ENCODE measurements at places on chromosomes 5 and 9. TPM values are rescaled to one million over a fixed set of nuclear protein-coding genes. Genes with fewer than 3 reads are reported as not detected.

The MELK gene
- 23.3 TPM for total RNA-seq

- H3K27me3 ChIP-seq = no peaks in the 10 kb centered on the region
- peaks cover 73% of the 10 kb centered on the region for H3K36me3 ChIP-seq
- H3K4me3 ChIP-seq = peak overlapping the region; percentile 13
- peak overlapping the region; percentile 92 for H3K27ac ChIP-seq
- DNase-seq = peak; percentile 61
- H3K4me1 ChIP-seq = peaks cover 69% of the 10 kb centered on the region
Observed at GRCh38 chr5:136054142-136055019, 25.6 kb downstream of the TGFBI start.

- DNase-seq = no peak
- no peaks in the 10 kb centered on the region for H3K36me3 ChIP-seq
- no peaks in the 10 kb centered on the region for H3K4me1 ChIP-seq
- H3K27me3 ChIP-seq = no peaks in the 10 kb centered on the region
Observed at GRCh38 chr9:117205806-117206205, 209.1 kb downstream of the ASTN2 start.

GRCh38 chr5:169851321-169851850 is 128.9 kb downstream of the INSYN2B start:
- no peak overlapping the region for H3K27ac ChIP-seq
- H3K4me1 ChIP-seq = peaks cover 4% of the 10 kb centered on the region
- DNase-seq = no peak

GRCh38 chr9:12314589-12314988 is 378.6 kb upstream of the TYRP1 start:
- no peaks in the 10 kb centered on the region for H3K36me3 ChIP-seq
- H3K27me3 ChIP-seq = no peaks in the 10 kb centered on the region
